ENCODE measurements at places on chromosomes 6 and 20.

- DNase-seq = no peak
These were observed 68.4 kb downstream of the ARID1B start for GRCh38 chr6:156845454-156846155.

DNA sequence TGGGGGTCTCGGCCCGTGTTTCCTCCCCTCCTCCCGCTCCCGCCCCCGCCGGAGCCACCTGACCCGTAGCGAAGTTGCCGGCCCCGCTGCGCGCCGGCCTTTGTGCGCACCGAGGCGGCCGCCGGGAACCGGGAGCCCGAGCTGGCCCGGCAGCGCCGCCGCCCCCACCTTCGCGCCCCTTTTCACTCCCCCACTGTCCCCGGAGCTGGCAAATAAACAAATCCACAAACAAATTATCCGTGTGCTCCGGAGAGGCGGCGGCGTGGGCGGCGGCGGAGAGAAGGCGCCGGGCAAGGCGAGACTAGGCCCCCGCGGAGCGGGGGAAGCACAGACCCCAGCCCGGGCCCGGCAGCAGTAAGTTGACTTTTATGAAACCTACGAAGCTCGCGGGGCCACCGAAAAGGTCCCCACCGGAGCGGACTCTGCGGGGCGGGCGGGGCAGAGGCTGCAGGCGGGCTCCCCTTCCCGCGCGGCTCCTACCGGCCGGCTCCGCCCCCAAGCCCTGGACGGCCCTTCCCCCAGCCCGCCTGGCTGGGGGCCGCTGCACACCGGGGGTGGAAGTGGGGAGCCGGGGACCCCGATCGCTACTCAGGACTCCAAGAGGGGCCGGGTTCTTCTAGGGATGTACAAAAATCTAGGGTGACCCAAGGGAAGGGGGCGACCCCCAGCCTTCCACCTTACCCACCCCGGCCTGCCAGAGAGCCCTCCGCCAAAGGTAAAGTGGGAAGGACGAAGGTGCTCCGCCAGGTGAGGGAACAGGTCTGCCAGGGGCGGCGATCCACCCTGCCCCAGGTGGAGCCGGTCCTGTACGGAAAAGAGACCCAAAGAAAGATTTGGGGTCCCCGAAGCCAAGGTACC is 40.7 kb downstream of the YTHDF1 start:
- no peak for DNase-seq

DNA sequence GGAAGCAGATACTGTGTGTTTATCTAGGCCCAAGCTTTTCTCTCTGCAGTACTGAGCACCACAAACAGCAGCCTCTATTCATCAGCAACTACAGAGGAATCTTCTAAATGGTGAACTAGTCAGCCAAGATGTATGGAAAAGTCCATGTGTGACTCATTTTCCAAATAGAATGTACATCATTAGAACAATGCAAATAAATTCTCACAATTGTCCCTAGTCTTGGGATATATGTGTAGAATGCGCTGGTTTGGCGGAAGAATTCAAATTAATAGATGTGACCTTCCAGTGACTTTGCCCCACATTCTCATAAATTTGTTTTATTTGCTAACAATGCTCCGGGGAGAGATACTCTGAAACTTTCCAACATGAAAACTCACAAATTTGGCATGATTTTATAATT is 436.2 kb downstream of the CBLN4 start:
- no peak for DNase-seq

DNA sequence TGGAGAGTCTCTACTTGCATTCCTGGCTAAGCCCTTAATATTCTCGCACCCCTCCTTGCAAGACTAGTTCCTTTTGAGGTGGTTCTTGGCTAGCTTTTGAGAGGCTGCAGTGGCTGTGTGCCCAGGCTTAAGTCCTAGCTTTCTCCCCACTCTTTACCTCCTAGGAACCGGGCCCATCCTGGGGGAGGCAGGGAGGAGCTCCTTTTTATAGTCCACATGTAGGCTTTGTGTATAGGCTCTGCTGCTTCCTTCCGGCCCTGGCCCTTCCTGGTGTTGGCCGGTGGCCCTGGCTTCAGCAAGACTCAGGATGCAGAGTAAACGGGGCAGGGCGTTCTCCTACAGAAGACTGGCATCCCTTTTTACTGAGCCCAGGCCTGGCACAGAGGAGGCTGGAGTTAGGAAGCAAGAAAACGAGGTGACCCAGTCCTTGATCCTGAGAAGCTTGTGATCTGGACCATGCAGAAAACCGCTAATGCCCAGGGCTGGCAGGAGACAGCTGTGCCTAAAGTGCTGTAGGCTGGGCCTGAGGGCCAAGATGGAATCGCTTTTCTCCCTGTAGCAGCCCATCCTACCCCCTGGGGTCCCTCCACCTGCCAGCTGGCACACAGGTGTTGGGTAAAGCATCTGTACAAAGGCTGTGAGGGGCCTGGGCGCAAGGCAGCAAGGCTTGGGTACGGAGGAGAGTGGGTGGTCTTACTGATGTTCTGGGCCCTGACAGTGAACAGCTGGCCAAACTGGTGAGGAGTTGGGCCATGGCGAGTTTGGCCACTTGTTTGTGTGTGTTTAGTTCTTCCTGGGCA is 8.7 kb downstream of the PLCG1 start:
- no peak for DNase-seq

Measured in activated effector memory CD4-positive, alpha-beta T cell treated with anti-CD3 and anti-CD28 coated beads, Interleukin-2, amount 50 U/mL, for 16 hours (primary cell).